Esophagus muscularis mucosa (tissue), 4 donors: ENCODE measurements at places on chromosomes 1 and 21.

DNA sequence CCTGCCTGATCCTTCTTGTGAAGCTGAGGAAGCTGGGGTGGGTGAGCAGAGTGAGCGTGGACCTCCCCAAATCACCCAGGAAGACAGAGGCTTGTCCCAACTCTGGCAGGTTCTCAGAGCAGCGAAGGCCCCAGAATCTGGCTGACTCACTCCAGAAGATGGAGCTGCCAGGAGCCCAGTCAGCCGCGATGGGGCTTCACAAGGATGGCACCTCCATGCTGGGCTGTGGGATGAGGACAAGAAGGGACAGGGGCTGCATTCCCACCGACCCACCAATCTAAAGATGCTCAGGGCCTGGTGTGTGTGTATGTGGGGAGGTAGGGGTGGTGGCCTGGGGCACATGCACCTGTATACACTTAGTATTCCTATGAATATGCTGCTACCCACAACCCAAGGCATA, 52.9 kb downstream of the ATP1A1 start:
- DNase-seq: peak; percentile 39

- DNase-seq: no peak
These were observed 96.0 kb upstream of the POU3F1 start for GRCh38 chr1:38142606-38143005.

- no peak for DNase-seq
These were observed 2.1 kb upstream of the PDIK1L start for GRCh38 chr1:26109229-26110164.

DNA sequence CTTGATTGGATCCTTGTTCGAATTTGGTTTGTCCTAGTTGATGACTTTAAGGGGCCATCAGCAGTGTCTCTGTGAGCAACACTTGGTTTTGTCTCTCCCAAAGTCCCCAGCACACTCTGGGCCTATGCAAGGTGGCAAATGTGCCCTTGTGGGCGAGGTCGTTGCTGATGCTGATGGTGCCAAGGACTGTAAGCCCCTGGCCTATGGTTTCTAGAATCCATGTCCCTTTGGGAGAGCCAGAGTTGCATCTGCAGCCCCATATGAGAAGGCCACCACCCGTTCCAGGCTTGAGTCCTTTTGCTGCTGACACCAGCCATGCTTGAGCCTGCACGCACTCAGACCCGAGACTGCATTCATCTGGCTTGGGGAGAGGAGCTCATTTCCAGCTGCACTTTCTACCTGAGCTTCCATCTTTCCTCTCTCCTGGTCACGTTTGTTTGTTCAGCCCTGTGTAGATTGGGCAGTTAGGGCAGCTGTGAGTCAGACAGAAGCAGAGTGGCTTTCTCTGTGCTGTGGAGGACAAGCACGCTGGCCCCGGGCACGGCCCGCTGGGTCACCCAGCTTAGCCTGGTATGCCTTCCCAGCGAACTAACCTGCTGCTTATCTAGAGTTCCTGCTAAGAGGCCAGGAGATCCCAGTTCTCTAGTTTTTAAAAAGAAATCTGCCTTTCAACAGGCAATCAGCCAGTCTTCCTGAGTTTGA, 52.1 kb upstream of the CSF3R start:
- DNase-seq: no peak

- DNase-seq: no peak
These were observed 458.2 kb upstream of the DAB1 start for GRCh38 chr1:57882072-57882471.

- no peak for DNase-seq
These were observed 146.3 kb downstream of the TSEN15 start for GRCh38 chr1:184197831-184198230.

- no peak for DNase-seq
These were observed 30.9 kb downstream of the LRRC8B start for GRCh38 chr1:89555550-89555949.

- DNase-seq: no peak
These were observed 112.6 kb downstream of the GRIK1 start for GRCh38 chr21:29827236-29827635.

- DNase-seq: no peak
These were observed 81.1 kb upstream of the FGGY start for GRCh38 chr1:59215766-59216291.

DNA sequence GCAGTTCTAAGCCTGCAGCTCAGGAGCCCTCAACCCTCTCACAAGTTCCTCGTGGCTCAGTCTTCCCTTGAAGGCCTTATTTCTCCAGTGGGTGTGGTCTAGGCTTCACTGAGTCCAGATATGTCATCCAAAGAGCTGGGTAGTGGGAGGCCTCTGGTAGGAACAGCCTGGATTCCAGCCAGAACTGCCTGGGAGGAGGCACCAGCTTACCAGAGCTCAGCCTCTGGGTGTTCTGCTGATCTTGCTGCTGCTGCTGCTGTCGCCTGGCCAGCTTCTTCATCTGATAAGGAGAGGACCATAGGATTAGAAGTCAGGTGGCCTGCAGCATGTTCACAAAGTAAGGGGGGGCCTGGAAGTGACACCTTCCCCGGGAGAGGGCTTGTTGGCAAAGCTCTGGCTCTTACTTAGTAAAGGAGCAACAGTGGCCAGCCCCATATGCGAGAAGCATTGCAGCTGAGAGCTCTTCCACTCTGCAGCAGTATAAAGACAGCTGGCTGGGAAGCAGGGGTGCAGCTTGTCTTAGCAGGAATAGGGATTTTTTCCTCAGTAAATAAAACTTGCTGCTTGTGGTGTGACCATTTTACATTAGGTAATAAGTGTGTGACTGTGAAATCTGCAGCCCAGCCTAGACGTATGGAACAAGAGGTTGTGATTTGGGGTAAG, 148.5 kb downstream of the LMX1A start:
- no peak for DNase-seq

GRCh38 chr1:212816567-212817278, 25.0 kb downstream of the TATDN3 start:
- no peak for DNase-seq

GRCh38 chr1:178682429-178682828, 42.6 kb upstream of the RALGPS2 start:
- DNase-seq: no peak

GRCh38 chr1:172815740-172816139, 156.8 kb downstream of the FASLG start:
- no peak for DNase-seq

DNA sequence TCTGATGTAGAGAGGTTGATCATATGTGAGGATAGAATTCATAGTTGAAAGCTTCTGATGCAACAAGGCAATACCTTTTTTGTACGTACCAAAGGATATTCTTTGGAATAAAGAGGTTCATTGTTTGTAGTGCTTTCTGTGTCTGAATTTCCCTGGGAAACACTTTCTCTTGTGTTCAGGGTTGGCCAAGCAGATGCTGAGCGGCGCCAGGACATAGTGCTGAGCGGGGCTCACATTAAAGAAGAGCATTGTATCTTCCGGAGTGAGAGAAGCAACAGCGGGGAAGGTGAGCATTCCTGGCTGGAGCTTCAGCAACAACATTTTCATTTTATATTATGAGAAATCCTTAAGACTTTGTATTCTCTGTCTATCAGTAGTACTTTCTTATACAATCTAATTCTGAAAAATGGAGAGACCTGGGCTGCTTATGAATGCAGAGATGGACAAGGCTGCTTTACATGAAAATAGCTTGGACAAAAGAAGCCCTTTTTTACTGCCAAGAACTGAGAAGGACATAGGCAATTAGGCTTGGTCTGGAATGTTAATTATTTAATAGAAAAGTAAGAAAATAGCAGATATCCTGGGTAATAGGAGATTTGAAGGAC, 85.2 kb downstream of the KIF1B start:
- no peak for DNase-seq
